ENCODE measurements at places on chromosomes 1 and 21. TPM values are rescaled to one million over a fixed set of nuclear protein-coding genes. Genes with fewer than 3 reads are reported as not detected.

TSSK3 gene
- 1.1 TPM for total RNA-seq

ACTL8 gene
- total RNA-seq = not detected

CCDC181 gene
- total RNA-seq = 0.26 TPM

SIK1 gene
- 6.0 TPM for total RNA-seq

FMOD gene
- total RNA-seq = 0.51 TPM

Data from CD8-positive, alpha-beta memory T cell (primary cell).